ENCODE measurements at places on chromosomes 1 and 21. TPM values are rescaled to one million over a fixed set of nuclear protein-coding genes. Genes with fewer than 3 reads are reported as not detected.

Gene ADAMTS1
- total RNA-seq = 357 TPM

Gene RGL1
- 27.6 TPM for total RNA-seq

Gene C1orf94
- total RNA-seq = not detected

Gene PLD5
- total RNA-seq = 23.9 TPM

Gene H3-3A
- total RNA-seq = 258 TPM

GRCh38 chr1:46535063-46535462, 16.4 kb downstream of the KNCN start:
- H3K27me3 ChIP-seq = no peaks in the 10 kb centered on the region
- H3K36me3 ChIP-seq = no peaks in the 10 kb centered on the region
- H3K4me3 ChIP-seq = no peak overlapping the region
- DNase-seq = no peak
- no peak overlapping the region for H3K27ac ChIP-seq

- no peaks in the 10 kb centered on the region for H3K27me3 ChIP-seq
Measured at GRCh38 chr1:15424981-15425380, 13.3 kb upstream of the CTRC start.

GRCh38 chr1:15969321-15969880, 6.5 kb downstream of the ZBTB17 start:
- H3K27ac ChIP-seq = no peak overlapping the region
- H3K27me3 ChIP-seq = no peaks in the 10 kb centered on the region
- no peak for DNase-seq
- H3K36me3 ChIP-seq = peaks cover 11% of the 10 kb centered on the region

DNA sequence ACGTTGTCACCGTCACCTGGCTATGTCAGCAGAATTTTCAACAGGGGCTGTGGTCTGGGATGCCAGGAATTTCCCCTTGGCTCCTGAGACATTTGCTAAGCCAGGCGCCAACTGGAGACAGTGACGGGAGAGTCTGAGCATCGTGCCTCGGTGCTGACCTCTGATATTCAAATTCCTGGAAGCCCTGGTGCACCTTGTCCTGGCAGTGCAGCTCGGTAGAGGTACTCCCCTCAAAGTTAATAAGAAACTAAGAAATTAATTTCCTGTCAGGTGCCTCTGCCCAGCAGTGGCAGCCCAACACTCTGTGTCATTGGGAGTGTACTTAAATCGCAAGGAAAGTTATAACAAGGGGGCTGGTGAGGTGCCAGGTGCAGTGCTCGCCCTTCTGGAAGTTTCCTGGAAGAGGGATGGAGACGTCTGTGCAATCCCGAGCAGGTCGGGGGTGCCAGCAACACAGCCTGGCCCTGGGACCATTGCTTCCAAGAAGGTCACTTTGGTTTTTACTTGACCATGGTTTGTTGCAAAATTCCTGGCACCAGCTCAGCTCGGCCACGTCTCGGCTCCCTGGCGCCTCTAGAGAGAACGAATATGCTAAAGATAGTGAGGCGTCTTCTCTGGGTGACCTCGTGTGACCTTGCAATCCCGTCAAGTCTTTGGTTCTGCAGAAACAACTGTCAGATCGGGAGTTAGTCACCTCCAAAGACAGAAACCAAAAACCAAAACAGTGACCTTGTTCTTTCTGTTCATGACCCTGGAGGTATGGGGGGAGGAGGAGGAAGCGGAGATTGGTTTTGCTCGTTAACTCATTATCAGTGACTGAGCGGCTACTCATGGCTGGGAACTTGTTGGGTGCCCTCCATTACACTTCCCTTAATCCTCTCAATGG, 149.5 kb upstream of the VAMP3 start:
- H3K4me3 ChIP-seq = no peak overlapping the region
- H3K36me3 ChIP-seq = no peaks in the 10 kb centered on the region
- H3K4me1 ChIP-seq = no peaks in the 10 kb centered on the region
- DNase-seq = no peak
- no peaks in the 10 kb centered on the region for H3K27me3 ChIP-seq

GRCh38 chr1:231215681-231216385, 25.2 kb upstream of the GNPAT start:
- no peak overlapping the region for H3K27ac ChIP-seq
- no peaks in the 10 kb centered on the region for H3K36me3 ChIP-seq
- no peak for DNase-seq
- no peaks in the 10 kb centered on the region for H3K27me3 ChIP-seq
- H3K4me3 ChIP-seq = no peak overlapping the region

GRCh38 chr1:230153641-230154296, 86.7 kb downstream of the GALNT2 start:
- H3K4me3 ChIP-seq = no peak overlapping the region
- peaks cover 25% of the 10 kb centered on the region for H3K4me1 ChIP-seq
- DNase-seq = no peak
- H3K36me3 ChIP-seq = no peaks in the 10 kb centered on the region

DNA sequence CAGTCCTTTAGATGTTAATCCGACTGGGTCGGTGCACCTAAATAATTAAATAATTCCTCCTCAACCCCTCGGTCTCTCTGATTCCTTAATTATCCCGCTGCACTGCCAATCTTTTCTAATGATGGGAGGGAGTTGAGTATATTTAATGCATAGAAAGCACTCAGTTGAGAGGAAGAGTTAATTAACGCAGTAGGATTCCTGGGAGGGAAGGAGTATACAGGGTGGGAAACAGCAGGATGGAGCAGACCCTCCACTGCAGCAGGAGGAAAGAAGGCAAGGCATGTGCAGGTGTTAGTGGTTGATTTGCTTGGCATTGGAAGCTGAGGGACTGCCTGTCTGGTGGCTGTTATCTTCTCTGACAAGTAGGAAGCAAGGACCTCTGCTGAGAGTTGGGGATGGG, 9.9 kb upstream of the REN start:
- no peak overlapping the region for H3K4me3 ChIP-seq
- H3K27me3 ChIP-seq = no peaks in the 10 kb centered on the region
- H3K36me3 ChIP-seq = no peaks in the 10 kb centered on the region
- DNase-seq = no peak

GRCh38 chr1:154682254-154682653, 74.3 kb upstream of the ADAR start:
- no peak overlapping the region for H3K27ac ChIP-seq
- DNase-seq = no peak
- no peaks in the 10 kb centered on the region for H3K4me1 ChIP-seq

GRCh38 chr1:237103021-237103420, 61.0 kb downstream of the RYR2 start:
- no peak for DNase-seq
- no peak overlapping the region for H3K4me3 ChIP-seq
- H3K27me3 ChIP-seq = no peaks in the 10 kb centered on the region
- peaks cover 7% of the 10 kb centered on the region for H3K36me3 ChIP-seq
- H3K4me1 ChIP-seq = no peaks in the 10 kb centered on the region

- peaks cover 13% of the 10 kb centered on the region for H3K4me1 ChIP-seq
- no peaks in the 10 kb centered on the region for H3K36me3 ChIP-seq
- no peak overlapping the region for H3K4me3 ChIP-seq
- peak overlapping the region; percentile 23 for H3K27ac ChIP-seq
Measured at GRCh38 chr1:91830242-91831131, 55.5 kb downstream of the TGFBR3 start.

DNA sequence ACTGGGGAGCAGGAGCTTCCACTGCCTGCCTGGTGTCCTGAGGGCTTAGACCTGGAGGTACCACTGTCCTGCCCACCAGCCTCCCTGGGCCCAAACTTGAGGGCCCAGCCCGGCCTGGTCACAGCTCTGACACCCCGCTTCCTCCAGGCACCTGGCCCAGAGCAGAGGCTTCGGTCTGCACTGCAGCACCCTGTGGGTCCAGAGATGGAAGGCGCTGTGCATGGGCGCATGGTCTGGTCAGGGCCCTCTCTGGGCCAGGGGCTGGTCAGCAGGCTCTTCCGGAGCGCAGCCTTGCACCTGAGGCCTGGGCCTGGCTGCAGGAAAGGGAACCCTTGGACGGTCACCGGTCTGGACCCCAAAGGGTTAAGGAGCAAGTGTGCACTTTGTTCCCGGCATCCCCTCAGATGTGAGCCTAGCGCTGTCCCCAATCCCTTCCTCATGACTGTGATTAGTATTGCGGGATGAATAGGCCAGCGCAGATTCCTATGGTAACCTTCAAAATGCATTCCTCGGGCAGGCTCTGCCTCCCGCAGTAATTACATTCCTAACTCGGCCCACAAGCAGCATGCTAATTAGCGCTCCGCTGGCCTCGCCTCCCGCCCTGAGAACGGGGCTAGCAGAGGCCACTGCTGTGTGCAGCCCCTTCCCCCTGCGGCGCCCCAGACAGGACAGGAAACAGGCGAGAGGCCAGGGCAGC, 36.3 kb downstream of the PRDM16 start:
- H3K27ac ChIP-seq = peak overlapping the region; percentile 6
- peaks cover 32% of the 10 kb centered on the region for H3K4me1 ChIP-seq
- peaks cover 3% of the 10 kb centered on the region for H3K36me3 ChIP-seq
- no peak for DNase-seq
- no peaks in the 10 kb centered on the region for H3K27me3 ChIP-seq
